Right ventricle myocardium superior (tissue), 1 donor: ENCODE measurements at places on chromosomes 4 and X.
A peak's percentile ranks its signal among the peaks of the same experiment; 100 is the strongest.

GRCh38 chr4:64200001-64200555 is 209.2 kb downstream of the TECRL start:
- no peak for DNase-seq

DNA sequence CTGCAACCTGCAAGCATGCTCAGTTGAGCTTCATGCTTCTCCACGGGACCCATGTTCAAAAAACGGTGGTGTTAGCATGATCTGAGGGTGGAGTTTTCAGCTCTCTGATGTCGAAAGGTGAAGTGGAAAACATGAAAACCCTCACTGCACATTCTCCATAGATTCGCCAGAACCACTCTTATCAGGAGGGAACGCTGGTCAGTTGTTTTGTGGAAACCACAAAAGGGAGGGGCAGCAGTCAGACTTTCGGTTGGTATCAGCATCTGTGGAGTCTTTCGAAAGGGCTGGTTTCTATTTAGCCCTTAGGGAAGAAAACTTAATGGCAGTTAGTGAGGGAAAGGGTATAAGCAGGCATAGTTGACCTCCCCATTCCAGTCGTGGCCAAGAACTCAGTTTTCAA is 12.6 kb downstream of the PPA2 start:
- DNase-seq, result no peak

DNA sequence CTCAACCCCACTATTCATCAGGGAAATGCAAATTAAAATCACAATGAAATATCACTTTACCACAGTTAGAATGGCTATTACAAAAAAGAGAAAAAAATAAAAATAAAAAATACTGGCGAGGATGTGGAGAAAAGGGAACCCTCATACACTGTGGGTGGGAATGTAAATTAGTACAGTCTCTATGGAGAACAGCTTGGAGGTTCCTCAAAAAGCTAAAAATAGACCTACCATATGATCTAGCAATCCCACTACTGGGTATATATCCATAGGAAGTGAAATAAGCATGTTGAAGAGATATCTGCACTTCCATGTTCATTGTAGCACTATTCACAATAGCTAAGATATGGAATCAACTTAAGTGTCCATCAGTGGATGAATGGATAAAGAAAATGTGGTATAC is 50.5 kb upstream of the PAGE1 start:
- DNase-seq, result no peak

GRCh38 chrX:108217876-108218275 is 126.3 kb downstream of the ATG4A start:
- DNase-seq, result peak; percentile 35

DNA sequence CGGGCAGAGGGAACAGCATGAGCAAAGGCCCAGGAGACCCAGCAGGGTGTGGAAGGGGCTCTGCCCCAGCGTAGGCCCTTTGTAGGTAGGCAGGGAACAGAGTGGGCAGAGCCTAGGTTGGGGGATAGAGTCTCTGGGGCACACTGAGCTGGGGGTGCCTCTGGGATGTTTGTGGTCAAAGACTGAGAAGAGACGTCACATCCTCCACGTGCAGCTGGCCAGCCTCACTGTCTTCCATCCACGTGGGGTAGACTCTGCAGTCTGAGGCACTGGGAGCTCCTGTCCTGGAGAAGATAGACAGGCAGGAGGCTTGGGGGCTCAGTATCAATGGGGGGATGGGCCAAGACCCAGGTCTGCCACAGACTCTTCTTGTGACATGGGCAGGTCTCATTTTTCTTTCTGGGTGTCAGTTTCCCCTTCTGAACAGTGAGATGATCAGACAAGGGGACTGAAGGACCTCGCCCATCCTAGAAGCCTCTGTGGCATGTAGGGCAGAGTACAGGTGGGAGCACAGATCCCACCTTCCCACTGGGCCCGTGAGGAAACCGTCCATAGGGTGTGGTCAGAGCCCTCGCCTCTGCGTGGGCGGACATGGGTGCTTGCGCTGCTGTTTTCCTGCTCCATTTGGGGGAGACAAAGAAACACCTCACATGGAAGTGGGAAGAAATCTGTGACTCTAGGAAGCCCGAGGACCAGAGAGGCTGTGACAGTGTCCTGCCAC is 22.9 kb downstream of the WFS1 start:
- DNase-seq, result no peak

DNA sequence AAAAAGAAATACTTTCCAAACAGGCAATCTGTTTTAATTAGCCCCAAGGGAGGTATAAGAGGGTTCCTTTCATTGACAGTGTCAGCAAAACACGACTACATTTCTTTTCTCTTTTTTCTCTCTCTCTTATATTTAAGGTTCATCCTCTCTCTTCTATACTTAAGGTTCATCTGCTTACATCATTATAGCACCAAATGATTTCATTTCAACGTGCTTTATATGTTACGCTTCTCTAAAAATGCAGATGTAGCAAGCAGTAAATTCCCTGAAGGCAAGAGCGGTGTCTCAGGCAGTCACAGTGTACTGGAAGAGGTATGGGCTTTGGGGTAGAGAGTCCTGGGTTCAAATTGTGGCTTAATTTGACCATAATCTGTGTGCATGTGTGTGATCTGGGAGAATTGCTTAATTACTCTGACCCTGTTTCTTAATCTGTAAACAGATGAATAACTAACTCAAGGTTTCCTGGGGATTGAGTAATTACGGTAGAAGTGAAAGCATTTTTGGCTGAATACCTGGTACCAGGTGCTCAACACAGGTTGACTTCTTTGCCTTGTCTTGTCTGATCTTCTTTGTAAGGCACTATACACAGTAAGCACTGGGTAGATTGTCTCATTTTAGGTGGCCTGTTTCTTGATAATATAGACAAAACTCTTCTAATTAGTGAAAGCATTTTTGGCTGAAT is 180.8 kb downstream of the SPRY1 start:
- DNase-seq, result no peak

GRCh38 chrX:69072486-69073006 is 92.7 kb downstream of the PJA1 start:
- DNase-seq, result no peak

DNA sequence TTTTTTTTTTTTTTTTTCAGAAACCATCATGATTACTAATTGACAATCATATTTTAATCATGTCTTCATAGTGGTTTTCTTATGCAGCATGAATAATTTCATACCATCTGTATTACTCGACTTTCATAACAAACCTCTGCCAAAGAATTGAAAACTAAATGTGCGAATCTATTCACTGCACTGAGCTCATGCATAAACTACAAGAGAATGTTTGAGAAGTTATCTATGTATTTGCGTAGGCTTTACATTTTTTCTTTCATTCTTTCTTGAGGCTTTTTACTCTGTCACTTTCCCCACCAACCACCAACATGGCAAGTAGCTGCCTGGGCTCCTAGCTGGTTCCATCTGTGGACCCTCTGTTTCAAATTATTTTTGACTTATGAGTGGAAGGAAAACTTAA is 1761.0 kb downstream of the STIM2 start:
- DNase-seq, result no peak

GRCh38 chrX:2965965-2966364 is 36.8 kb upstream of the ARSD start:
- no peak for DNase-seq

GRCh38 chrX:133943507-133943906 is 41.9 kb downstream of the GPC3 start:
- no peak for DNase-seq

DNA sequence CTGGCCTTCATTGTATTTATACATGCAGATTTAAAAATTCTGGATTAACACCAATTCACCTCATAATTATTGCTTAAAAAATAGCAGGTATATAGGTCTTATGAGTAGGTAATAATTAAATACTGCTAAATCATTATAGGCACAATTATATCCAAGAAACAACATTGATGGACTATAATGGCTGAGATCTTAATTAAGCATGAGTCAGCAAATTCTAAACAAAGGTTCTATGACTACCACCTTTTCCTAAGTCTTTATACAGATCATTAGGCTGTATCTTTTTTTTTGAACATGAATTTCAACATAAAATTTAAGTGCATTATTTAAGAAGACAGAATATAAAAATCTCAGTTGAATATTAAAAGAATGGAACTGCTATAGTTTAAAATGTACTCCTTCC is 1678.7 kb upstream of the PCDH10 start:
- no peak for DNase-seq

DNA sequence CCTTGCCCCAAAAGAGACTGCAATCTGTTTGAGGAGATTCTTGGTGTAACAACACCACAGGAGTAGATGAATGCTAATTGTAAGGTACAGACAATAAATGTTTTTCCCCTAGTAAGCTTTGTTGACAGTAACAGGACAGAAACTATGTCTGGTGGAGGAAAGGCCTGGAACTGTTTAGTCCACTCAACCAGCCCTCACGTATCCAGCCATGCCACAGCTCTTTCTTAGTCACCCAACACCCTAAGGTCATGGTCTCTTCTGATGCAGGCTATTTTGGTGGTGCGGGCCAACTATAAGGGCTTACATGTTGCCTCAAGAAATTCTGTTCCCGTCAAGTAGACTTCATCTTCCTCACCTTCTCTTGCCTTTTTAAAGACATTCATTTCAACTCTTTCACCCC is 75.9 kb upstream of the GAB1 start:
- DNase-seq, result no peak

GRCh38 chr4:158845311-158846041 is 76.7 kb downstream of the FNIP2 start:
- no peak for DNase-seq

- no peak for DNase-seq
These were observed 2185.9 kb upstream of the TENM3 start for GRCh38 chr4:180057299-180057721.

- no peak for DNase-seq
These were observed 864.9 kb upstream of the SLIT2 start for GRCh38 chr4:19386786-19387185.

- no peak for DNase-seq
These were observed 6.9 kb downstream of the MSN start for GRCh38 chrX:65674204-65674893.

DNA sequence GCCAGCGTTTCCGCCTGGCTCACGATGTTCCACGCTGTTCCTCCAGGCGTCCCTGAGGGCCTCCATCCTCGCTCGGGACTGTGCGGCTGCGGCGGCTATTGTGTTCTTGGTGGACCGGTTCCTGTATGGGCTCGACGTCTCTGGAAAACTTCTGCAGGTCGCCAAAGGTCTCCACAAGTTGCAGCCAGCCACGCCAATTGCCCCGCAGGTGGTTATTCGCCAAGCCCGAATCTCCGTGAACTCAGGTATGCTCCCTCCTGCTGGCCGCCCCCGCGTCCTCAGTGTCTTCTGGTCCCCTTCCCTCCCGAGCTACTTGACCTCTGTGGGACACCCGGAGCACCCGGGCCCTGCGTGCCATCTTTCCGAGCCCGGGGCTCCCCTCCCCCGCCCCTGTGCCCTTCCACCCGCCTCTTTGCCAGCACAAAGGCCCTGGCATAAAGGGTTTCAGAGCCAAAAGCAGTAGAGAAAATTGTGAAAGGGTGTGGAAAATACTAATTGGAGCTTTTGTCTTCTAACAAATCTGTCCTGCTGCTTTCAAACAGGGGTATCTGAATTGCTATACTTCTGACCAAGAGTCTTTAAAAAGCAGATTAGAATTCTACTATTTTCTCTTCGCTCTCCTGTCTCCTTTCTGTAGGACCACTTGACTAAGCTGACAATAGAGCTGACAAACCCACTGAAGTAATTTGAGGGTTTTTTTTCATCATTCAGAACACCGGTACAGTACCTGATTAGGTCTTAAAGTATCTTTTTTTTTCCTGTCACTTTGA is 104.0 kb downstream of the NEUROG2 start:
- DNase-seq, result no peak

DNA sequence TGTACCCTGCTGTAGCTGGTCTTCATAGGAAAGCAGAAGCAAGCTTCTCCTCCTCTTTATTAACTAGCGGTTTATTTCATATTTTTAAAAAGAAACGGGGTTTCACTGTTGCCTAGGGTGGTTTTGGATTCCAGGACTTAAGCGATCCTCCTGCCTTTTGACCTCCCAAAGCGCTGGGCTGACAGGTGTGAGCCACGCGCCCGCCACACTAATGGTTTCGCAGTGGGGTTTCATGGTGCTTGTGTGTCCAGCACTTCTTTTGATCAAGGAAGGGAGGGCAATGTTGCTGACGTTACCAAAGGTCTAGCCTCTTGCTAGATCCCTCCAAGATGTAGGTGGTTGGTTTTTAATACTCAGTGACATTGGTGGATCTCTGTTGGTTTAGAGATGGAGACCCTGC is 1.4 kb downstream of the MAEA start:
- no peak for DNase-seq

DNA sequence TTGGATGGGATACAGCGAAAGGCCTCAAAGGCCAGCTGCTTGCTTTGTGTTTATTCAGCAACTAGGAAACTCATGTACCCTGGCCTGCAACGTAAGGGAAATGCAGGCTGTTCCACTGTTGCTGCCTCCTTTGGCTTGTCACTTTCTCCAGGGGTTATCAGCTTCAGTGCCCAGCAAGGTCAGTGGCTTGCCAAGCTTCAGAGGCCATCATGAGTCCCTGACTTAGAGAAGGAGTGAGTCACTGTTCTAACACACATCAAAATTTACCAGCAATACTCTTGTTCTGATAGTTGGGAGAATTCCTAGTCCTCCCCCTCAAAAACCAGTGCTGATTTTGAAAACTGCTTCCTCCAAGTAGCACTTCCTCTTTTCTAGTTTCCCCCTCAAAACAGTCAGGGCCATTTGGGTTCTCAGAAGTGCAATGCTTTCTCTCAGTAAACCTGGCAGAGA is 250.8 kb downstream of the ARHGAP24 start:
- DNase-seq, result peak; percentile 73

GRCh38 chr4:83328521-83329187 is 6.0 kb downstream of the HPSE start:
- no peak for DNase-seq

GRCh38 chr4:143375326-143376073 is 38.8 kb downstream of the GAB1 start:
- DNase-seq, result no peak
